Pons (tissue), 1 donor: ENCODE measurements at places on chromosomes 11 and 22.

DNA sequence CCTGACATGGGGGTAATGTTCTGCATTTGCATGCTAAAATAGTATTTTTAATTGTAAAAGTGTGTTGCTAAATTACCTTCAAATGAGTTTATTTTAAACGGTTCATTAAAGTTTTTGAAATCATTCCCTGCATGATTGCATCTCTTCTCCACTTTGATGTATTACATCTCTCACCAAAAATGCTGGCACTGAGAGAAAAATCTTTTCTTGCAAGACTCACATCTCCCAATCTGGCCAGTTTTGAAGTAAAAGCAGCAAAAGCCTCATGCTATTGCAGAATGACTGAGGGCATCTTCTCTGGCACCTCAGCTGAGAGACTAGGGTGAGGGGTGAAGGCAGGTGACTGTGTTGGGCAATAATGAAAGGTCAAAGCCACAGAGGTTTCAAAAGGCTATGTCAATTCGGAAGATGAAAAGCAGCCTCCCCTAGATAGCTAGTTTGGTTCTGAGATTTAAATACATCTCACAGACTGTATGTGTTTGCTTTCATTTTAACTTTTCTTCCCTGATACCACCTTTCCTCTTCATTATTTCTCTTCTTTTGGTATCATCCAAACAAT is 292.2 kb upstream of the RAG2 start:
- DNase-seq = no peak

GRCh38 chr22:26656891-26657851 is at the start of gene MIAT:
TSS of gene MIAT (plus strand) at chr22:26657588.
- no peak for DNase-seq

DNA sequence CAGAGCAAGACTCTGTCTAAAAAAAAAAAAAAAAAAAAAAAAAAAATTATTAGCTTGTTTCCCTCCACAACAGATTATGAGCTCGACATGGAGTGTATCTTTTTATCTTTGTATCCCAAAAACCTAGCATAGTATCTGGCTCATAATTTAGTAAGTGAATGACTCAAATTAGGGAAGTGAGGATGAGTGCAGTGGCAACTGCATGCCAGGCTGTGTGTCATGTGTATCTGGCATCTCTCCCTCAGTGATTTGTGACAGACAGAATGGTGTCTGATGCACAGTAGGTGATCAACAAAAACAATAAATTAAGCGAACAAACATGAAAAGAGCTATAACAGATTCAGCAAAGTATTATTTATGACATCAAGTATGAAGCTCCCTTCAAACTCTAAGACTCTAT is 7.2 kb downstream of the STK33 start:
- no peak for DNase-seq

- DNase-seq = no peak
Observed at GRCh38 chr22:17191163-17191784, 28.0 kb downstream of the ADA2 start.

GRCh38 chr11:78248191-78248590 is 59.5 kb downstream of the USP35 start:
- no peak for DNase-seq

GRCh38 chr11:14638561-14638960 is 5.0 kb upstream of the PDE3B start:
- peak; percentile 35 for DNase-seq

DNA sequence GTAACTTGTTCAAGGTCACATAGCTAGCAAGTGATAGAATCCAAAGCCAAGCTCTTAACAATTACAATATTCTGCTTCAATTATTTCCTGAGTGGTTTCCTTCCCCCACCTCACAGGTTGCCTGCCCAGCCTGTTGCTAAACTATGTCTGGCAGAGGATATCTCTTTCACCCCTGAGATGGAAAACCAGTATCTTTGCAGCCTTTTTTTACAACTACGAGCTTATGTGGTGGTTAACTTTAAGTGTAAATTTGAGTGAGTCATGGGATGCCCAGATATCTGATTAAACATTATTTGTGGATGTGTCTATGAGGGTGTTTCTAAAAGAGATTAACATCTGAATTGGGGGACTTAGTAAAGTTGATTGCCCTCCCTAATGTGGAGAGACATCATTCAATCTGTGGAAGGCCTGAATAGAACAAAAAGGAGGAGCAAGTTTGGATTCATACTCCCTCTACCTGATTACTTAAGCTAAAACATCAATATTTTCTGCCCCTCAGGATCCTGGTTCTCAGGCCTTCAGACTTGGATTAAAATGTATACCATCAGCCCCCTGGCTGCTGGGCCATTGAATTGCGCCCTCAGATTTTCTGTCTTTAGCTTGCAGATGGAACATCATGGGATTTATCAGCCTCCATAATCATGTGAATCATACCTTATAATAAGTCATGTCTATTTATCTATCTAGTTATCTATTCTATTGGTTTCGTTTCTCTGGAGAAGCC is 911.9 kb downstream of the METTL15 start:
- DNase-seq = no peak

DNA sequence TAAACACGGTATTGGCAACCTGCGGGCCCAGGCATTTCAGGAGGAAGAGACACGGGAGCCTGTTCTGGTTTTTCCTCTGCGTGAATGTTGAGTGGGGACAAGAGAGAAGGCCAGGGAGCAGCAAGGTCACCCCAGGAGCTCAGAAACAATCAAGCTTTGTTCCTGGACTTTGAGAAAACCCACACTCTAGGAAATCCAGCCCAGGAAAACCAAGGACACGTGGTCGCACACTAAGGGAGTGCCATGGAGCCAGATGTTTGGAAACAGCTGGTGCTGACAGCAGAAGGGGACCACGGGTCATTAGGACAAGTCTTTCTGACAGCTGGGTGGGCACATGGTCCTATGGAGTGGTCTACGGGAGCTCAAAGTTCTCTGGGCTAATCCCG is 44.1 kb downstream of the MYH9 start:
- peak; percentile 89 for DNase-seq

DNA sequence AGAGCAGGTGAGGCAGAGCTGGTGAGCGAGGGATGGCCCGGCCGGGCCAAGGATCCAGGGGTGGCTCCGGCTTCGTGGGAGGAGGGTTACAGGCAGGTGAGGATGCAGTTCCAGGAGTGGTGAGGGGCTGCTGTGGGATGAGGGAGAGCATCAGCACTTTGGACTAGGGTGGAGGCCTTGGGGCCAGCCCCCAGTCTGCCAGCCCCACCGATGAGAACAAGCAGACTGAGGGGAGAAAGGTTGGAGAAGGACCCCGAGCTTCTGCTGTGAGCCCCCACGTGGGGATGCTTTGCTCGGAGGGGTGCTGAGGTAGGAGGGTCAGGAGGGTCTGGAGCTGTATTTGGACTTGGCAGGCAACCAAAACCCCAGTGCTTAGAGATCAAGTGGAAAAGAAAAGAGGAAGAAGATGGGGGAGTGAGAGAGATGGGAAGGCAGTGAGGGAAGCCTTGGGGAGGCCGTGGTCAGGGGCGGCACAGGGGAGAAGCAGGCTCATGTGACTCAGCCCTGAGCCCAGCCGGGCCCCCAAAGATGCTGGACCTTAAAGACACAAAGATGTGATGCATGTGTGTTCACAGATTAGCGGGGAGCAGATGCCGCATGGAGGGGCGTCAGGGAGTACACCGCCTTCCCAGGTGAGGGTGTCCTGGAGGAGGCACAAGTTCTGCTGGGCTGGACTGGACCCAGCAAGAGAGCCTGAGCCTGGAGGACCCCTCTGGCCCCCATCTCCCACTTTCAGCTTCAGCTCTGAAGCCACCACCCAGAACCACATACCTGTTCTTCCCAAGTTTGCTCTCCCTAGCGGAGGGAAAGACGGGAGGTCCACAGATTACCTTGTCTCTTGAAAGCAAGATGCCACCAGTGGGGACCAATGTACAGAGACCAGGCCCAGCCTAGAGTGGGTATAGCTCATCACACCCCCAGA is 91.3 kb downstream of the CDKN1C start:
- DNase-seq = no peak

GRCh38 chr11:2800655-2801531 is 84.7 kb downstream of the CDKN1C start:
- no peak for DNase-seq

GRCh38 chr11:126526471-126526870 is 171.0 kb downstream of the ST3GAL4 start:
- no peak for DNase-seq

DNA sequence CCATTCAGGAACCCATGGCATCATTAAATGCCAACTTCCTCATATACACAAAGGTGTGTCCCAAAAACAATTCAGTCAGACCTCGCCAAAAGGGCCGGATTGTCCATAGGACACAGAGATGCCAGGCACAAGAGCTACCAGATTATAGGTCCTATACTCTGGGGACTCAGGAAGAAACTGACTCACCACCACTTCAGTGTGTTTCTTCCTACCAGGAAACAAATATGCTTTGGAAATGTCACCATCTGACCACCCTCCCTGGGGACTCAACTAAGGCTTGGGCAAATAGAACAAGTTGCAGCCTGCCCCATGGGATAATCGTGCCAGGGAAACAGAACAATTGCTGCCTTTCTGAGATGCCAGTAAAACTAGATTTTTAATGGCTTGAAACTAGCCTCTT is 11.7 kb downstream of the POU2AF3 start:
- no peak for DNase-seq

- no peak for DNase-seq
Observed at GRCh38 chr22:37244922-37245722, 1.1 kb upstream of the RAC2 start.

GRCh38 chr11:46520971-46521745 is 72.7 kb downstream of the AMBRA1 start:
- no peak for DNase-seq
